ENCODE measurements at places on chromosomes 5 and 9. TPM values are rescaled to one million over a fixed set of nuclear protein-coding genes. Genes with fewer than 3 reads are reported as not detected.

DNA sequence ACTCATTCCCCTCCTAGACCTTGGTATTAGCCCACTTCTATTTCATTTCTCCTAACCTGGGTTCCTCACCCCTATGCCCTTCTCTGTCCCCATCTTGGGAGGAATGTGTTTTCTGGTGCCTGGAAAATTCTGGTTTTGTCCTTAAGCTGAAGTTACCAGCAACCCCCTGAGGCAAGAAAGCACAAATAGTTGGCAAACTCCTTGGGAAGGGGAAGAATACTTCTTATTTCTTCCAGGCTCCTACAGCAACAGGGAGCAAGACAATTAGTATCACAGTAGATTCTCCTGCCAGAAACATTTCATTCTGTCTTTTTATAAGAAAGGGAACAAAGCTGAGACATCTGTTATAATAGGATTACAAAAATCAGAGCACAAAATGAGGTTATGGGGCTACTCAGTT lies 142.5 kb downstream of the SNCAIP start:
- DNase-seq: no peak

SLC6A18 gene
- total RNA-seq: not detected

DRD1 gene
- total RNA-seq: 0.10 TPM

DNA sequence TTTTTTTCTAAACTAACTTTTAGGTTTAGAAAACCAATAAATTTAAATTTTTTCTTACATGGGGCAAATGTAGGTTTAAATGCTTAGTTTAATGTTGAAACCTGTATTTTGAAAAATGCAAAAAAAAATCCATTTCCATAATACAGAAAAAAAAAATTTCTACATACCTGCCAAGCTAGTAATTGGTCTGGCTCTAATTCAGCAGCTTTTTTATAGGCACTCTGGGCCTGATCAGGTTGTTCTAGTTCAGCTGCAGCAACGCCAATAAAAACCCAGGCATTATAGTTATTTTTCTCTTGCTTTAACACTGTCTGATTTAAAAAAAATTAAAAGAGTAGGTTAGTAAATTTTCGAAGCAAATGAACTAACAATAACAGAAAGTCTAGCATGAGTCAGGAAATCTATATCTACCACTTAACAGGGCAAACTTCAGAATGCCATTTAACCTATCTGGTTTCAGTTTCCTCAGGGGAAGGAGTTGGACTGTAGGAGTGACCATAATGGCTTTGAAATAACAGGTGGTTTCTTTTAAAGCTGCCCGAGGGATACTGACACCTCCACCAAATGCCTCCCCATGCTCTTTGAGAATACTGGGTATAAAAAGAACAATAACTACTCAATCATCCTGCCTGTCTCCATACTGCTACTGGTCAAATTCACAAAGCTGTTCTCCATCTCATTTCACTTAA lies 11.6 kb downstream of the SKIC3 start:
- DNase-seq: no peak

DNA sequence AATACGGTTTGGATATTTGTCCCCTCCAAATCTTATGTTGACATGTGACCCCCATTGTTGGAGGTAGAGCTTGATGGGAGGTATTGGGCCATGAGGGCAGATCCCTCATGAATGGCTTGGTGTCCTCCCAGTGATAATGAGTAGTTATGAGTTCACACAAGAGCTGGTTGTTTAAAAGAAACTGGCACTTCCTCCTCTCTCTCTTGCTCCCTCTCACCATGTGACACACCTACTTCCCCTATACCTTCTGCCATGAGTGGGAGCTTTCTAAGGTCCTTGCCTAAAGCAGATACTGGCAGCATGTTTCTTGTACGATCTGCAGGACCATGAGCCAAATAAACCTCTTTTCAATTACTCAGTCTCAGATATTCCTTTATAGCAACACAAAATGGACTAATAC lies 132.0 kb downstream of the PIK3R1 start:
- DNase-seq: no peak

VAV2 gene
- total RNA-seq: 17.7 TPM

TLX3 gene
- total RNA-seq: not detected

- DNase-seq: no peak
Observed at GRCh38 chr9:21155501-21155900, 11.0 kb downstream of the IFNA21 start.

DNA sequence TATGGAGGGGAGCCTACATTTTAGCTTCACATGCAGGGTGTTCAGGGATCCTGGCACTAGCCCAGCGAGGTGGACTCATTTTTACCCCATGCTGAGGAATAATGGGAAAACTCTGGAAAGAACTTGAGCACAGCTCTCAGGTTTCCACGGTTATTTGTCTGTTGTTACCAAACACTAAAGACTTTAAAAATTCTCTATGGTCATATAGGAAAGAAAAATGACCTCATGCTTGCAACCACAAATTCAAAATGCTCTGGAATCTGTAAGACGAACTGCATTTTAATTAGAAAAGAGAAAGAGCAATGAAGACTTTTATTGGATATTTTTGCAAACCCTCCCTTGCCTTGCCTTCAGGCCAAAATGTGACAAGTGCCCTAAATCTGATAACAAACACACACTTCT lies 606.9 kb downstream of the EBF1 start:
- DNase-seq: no peak

CDO1 gene
- 9.2 TPM for total RNA-seq

FCN2 gene
- total RNA-seq: not detected

PLPP7 gene
- total RNA-seq: 8.2 TPM

DNA sequence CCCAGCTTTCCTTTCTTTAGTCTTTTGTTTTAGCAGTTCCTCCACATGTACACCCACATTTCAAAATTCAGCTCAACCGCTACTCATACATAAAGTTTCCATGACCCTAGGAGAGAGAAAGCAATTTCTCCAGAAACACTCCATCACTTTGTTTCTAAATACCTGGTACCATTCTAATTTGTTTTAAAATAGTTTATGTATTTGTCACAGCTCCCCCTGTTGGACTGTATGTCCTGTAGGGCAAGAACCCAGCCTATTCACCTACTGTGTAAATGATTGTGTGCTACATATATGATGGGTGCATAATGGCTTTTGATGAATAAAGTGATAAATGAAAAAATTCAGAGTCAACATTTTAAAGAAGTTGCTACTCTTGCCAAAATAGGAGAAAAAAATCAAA lies 139.1 kb downstream of the COX7C start:
- DNase-seq: no peak

DNA sequence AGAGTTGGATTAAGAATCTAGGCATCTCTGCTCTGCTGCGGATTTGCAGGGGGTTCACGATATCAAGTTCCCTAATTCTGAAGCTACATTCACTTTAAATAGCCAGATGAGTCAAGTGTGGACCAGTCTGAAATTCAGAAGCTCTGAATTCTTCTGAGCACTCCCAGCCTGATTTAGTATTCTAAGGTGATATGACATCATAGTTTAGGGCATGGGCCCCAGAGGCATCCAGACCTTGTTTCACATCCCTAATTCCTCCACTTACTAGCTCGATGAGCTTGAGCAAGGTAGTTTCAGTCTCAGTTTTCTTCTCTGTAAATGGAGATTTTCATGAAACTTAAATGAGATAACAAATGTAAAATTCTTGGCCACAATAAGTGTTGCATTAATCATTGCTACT lies 65.2 kb downstream of the TMEM167A start:
- DNase-seq: no peak

DNA sequence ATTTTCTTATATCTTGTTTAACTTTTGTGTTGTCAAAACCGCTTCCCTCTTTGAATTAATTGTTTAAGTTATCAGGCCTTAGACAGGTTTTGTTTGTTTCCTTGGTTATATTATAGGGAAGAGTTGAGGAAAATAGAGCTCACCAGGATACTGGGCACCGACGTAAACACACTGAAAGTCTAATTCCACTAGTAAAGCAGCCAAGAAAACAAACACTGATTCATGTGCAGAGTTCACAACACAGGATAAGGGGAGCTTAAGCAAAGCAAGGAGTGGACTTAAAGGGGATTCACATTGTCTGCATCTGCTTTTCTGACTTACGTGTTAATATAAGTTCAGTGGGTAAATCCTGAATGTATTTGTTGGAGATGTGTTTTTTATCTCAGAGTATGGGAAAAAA lies 139.0 kb upstream of the CDH6 start:
- DNase-seq: no peak

SPATA31D4 gene
- not detected for total RNA-seq

AGXT2 gene
- total RNA-seq: not detected

LCN10 gene
- total RNA-seq: 0.76 TPM

C9orf85 gene
- total RNA-seq: 22.6 TPM

GRCh38 chr9:79001012-79001411 lies 570.8 kb upstream of the TLE4 start:
- DNase-seq: no peak

PCDHA10 gene
- total RNA-seq: 0.11 TPM

PCDHA7 gene
- total RNA-seq: 0.28 TPM

PCDHB16 gene
- 0.07 TPM for total RNA-seq

DNA sequence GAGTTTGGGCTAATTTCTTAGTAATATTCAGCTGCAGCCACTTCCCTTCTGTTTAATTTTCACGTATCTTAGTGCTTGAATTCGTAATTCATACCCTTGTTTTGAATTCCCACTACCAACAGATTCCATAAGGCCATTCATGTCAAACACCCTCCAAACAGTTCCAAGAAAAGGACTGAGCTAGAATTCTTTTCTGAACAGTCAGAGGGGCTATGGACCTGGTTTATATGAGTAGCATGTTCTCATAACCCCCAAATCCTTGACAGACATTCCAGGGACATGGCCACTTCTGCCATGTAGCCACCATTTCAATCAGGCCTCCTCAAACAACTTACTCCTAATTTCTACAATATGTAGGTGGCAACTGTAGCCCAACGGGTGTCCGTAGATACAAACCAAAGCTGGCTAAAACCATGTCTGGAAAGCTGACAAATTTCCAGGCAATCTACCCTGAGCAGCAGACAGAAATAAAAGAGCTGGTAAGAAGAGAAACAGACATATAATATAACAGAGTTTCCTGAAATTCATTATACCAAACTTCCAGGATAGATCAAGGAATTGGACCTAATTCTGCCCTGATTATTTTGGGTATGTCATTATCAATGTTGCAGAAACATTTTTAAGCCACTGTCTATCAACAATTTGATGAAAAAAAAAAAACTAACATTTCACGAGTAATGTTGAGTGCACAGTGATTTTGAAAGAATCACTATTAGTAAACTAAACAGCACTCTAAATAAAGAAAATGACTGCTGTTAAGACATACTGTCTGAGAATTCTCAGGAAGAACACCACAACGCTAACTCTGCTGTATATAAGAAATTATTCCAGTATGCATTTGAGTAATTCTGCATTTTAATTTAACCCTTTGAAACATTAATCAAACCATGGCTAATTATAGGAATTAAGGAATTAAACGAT lies 40.7 kb downstream of the EBF1 start:
- DNase-seq: no peak

GMCL2 gene
- total RNA-seq: not detected

RASGEF1C gene
- 1.4 TPM for total RNA-seq

GRCh38 chr9:26308328-26308727 lies 584.3 kb downstream of the CAAP1 start:
- no peak for DNase-seq

- DNase-seq: no peak
Observed at GRCh38 chr5:96812851-96813250, 5.1 kb upstream of the ERAP1 start.

- no peak for DNase-seq
Observed at GRCh38 chr5:157547941-157548512, 27.5 kb downstream of the ADAM19 start.

DNA sequence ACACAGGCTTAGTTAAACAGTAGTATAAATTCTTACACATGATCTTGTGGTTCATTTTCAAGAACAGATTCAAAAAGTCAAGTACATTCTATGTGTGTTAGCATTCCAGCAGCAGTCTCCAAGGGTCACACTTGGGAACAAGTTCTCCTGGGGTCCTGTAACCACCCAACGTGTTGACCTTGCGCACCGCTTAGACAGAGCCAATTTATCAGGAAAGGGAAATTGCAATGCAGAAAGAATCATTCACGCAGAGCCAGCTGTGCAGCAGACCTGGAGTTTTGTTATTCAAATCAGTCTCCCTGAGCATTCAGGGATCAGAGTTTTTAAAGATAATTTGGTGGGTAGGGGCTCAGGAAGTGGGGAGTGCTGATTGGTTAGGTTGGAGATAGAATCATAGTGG lies 8.5 kb upstream of the RXFP3 start:
- DNase-seq: no peak

DNA sequence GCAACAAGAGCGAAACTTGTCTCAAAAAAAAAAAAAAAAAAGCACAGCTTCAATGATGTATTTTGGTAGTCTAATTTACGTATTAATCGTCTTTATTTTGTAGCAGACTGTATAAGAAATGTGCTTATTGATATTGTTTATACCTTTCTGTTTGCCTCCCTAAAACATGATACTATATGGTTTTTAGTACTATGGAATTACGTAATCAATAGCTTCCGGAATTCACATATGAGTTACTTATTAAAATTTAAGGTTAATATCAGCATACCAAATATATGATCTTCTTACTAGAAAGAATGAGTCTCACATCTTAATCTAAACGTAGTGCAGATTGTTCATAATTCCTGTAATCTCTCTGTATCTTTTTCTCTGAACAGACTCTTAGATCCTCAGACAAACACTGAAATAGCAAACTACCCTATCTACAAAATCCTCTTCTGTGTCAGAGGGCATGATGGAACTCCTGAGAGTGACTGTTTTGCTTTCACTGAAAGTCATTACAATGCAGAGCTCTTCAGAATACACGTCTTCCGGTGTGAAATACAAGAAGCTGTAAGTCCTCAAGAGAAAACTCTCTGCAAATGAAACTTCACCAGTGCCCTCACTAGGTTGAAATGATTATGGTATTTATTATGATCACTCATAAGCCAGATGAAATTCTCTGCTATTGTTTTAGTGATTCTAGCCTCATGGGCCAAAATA lies 44.4 kb upstream of the GPR21 start:
- DNase-seq: no peak

DNA sequence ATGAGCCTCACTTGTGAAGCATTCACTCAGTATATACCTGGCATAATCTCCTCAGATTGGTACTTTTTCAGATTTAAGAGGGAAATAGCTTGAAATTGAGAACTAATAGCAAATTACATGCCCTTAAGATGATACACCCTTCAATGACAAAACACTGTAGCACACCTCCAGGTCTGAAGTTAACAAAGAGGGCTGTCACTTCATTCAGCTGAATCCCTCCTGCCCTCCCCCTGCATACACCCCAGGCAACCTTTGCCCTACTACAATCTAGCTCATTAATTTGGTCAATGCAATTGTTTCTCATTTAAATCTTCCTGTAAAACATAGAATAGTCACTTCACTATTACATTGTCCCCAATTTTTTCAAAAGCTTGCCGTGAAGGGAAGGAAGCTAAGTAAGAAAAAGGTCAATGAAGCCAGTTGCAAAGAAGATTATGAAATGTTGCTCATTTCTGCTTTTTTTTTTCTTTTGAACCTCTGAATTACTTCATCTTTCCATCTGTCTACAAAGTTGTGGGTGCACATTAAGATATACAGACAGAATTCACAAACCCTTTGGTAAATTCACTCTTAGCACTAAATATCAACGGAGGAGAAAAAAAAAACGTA lies 294.8 kb upstream of the PTGER4 start:
- DNase-seq: no peak

ELAVL2 gene
- 25.9 TPM for total RNA-seq

PCDHB9 gene
- not detected for total RNA-seq

GRCh38 chr5:56737002-56737621 lies 78.2 kb upstream of the MAP3K1 start:
- DNase-seq: no peak

GRCh38 chr9:20382460-20383071 lies 239.7 kb downstream of the MLLT3 start:
- DNase-seq: no peak

Data from H7 (cell line).